ENCODE measurements at places on chromosomes 7 and 10.
A peak's percentile ranks its signal among the peaks of the same experiment; 100 is the strongest.

DNA sequence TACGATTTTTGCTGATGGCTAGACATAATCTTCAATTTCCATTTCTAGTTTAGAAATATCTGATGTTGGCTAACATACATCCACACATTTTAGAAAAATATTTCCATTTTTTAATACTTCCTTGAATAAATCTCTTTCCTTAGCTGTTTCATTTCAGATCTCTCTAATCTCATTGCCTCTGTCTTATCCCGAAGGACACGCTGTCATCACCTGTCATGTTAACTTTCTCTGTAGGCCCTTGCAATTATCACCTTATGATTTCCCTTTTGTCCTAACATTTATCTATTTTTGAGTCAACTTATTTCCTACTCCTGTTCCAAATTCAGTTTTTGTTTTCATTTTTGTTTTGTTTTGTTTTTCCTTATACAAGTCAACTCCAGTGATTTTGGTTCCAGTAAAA lies 173.1 kb upstream of the POM121L12 start:
- no peak for DNase-seq

GRCh38 chr10:83835945-83836745 lies 303.2 kb upstream of the GHITM start:
- DNase-seq: no peak

DNA sequence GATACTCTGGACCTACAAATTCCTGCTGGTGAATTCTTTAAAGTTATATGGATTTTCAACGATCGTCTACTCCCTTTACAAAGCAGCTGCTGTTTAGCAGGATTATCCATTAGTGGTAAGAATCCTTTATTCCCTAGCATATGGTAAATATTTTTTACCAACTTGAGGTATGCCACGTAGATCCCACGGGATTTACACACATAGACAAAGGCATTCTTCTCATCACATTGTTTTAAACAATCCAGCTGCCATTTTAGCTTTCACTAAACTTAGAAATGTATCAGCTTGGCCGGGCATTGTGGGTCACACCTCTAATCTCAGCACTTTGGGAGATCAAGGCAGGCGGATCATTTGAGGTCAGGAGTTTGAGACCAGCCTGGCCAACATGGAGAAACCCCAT lies 148.0 kb upstream of the SH2B2 start:
- no peak for DNase-seq

- no peak for DNase-seq
These were observed 214.8 kb downstream of the LRRTM3 start for GRCh38 chr10:67140641-67141040.

DNA sequence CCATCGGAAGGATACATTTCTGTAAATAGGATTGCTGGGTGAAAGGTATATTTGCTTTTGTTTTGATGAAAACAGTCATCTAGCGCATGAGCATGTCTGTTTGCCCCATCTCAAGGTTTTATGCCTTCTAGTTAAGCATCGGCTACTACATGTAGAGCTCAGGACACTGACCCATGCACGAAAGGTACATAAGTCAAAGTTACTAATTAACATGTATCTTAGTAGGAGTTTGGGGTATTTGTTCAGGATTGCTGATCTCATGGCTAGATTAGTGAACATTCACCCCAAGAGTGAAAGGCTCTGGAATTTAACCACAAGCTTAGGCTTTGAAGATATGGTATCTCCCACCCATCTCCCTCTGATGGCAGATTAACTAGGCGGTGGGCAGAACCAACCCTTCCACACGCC lies 91.5 kb downstream of the RBM20 start:
- no peak for DNase-seq

- DNase-seq: no peak
These were observed 695.8 kb downstream of the TYW1 start for GRCh38 chr7:67692425-67692824.

GRCh38 chr10:59872892-59873463 lies 33.4 kb downstream of the CCDC6 start:
- DNase-seq: no peak

DNA sequence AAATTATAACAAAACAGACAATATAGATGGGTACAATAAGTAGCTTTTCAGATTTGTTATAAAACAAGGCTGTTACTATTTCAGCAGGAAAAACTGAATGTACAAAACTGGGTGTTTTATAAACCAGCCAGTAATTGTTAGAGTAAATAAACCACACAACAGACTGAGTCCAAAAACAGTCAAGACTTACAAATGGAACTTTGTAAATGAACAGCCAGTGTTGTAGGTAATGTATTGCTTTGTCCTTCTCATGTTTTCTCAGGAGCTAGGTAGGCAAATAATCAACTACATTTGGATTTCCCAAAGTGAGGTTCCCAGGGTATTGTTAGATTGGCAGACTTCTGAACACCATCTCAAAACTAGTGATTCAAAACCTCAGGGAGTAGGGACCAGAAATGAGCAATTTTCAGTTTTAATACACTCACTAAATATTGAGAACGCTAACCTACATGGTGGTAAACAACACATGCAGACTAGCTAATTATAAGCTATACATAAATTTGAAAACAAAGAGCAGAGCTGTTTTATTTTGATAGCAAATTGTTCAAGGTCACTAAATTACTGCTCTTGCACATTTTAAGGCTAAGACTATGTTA lies 36.2 kb downstream of the HERPUD2 start:
- no peak for DNase-seq

DNA sequence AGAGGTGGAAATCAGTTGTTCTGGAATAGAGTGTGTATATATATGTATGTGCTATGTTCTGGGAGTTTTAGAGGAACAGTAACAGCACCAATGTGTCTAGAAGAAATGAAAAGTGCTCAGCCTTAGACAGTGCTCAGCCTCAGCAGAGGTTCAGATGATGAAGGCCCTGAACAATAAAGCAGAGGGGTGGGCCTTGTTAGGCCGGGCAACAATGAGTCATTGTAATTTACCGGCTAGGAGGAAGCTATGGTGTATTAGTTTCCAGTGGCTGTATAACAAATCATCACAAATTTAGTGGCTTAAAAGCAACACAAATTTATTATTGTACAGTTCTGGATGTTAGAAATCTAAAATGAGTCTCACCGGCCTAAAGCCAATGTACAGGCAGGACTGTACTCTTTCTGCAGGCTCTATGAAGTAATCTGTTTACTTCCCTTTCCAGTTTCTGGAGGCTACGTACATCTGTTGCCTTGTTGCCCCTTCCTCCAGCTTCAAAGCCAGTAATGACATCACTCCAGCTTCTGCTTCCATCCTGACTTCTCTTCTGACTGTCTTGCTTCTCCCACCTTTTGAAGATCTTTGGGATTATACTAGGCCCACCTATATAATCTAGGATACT lies 84.6 kb downstream of the CH25H start:
- no peak for DNase-seq

GRCh38 chr10:85618841-85619240 lies 747.8 kb downstream of the GRID1 start:
- DNase-seq: no peak

DNA sequence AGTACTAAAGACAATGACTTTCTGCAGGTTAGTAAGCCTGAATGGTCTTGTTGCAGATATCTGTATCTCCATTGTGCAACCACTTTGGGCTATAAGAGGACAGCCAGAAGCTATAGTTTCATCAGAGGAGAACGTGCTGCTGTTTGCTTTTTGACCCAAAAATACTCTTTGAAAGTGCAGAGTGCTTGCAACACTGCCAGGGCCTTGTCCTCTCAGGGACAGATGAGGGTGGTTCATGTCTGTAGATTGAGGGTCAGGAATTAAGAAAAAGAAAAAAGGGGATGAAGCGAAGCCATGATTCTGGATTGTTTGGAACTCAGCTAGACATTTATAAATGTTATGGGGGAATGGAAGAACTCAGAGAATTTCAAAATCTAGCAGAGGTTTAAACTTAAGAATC lies 212.5 kb downstream of the SEC23IP start:
- DNase-seq: no peak

DNA sequence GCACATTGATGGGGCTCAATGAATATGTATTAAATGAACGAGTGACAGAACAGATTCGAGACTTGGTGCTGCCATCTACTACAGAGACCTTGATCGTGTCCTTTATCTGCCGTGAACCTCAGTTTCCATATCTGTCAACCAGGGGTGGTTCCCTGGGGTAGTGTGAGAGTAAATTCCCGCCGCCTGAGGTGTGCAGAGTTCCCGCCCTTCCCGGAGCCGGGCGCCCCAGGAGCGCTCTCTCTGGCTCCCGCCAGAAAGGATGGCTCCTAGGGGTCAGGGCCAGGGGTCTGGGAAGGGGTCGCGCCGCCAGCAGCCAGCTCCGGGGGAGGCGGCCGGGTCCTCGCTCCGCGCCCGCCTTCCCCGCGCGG lies 333 bp upstream of the PLCE1 start:
- no peak for DNase-seq

DNA sequence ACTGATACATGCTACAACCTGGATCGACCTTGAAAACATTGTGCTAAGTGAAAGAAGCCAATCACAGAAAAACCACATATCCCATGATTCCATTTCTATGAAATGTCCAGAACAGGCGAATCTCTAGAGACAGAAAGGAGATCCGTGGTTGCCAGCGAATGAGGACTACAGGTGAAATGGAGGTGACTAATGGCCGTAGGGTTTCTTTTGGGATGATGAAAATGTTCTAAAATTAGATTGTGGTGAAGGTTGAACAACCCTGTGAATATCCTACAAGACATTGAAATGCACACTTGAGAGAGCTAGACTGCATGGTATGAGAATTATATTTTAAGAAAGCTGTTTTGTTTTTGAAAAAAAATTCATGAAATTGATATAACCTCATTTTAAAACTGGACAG lies 188.5 kb upstream of the PLXNA4 start:
- no peak for DNase-seq

- no peak for DNase-seq
These were observed 6.4 kb upstream of the IGFBP1 start for GRCh38 chr7:45881759-45882464.

DNA sequence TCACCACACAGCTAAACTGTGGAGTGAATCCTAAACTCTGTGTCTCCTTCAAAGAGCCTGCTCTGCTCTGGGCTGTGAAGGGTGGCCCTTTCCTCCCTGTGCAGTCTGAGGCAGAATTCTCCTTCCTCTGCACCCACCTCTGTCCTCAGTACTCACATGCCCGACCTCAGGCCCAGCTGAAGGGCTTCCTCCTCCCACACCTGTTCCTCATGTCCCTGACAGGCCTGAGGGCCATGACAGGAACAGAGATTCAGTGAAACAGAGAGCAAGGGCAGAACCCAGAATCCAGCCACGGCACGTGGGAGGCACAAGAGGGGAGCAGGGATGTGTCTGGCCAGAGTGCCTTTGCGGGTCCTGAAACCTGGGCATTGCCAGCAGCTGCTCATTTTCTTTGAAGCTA lies 13.9 kb downstream of the CREB3L2 start:
- DNase-seq: no peak

DNA sequence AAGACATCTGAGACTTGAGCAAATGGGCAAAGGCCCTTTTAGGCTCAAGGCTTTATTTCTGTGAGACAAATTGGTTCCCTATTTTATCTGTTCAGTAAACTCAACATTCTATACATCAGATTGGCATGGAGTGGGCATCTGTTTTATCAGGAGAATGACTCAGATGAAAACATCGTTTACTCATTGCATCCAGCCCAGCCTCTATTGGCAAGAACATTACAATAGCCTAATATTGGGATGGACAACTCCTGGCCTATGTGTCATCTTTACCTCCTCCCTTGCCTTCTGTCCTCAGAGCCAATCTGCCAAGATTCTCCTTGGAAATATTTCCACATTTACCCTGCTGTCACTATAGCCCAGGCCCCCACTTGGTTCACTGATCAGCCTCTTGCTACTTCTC lies 5.5 kb upstream of the BLNK start:
- peak; percentile 69 for DNase-seq

DNA sequence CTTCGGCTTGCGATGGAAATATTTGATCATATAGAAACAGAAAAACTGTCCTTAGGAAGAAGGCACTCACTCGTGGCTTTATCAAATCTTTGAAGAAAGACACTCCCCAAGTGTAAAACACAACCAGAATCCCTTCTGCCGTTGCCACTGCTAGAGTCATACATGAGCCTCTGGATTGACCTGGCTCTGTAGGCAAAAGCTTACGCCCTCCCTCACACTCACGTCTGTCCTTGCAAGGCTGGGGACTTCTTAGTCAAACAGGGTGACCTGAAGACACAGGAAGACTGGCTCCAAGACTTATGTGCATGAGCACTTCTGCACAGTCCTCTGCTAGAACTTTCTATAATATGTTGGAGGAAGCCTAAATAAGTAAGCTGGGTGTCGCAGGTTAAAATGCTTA lies 135.4 kb upstream of the MDFIC start:
- DNase-seq: no peak

DNA sequence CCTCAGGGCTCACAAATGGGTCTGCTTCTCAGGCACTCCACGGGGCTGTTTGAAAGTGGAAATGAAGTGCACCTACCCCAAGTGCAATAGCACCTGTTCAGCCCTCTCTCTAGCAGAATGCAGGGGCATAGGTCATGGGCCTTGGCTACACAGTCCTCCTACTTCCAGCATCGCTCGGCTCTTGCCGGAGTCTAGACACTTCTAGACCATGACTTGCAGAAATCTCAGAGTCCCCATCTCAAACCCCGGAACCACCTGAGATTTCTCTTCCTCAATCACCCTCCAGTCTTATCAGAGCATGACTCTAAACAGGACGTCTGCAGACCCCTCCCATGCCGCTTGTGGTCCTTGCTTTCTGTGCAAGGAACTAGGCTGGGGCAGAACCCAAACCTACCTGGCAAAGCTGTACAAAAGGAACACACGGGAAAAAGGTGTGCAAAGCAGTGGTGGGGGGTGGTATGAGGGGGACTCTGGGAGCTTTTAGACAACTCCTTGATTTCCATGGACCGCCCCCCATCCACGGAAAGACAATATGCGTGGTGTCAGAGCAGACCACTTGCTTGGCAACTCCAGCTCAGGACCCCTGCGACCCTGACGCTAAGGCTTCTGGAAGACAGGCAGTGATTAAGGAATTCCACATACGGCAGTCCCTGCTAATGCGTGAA lies 13.8 kb downstream of the TMEM273 start:
- DNase-seq: no peak

- no peak for DNase-seq
These were observed 24.9 kb downstream of the CALD1 start for GRCh38 chr7:134804351-134804750.

GRCh38 chr7:13912715-13913278 lies 76.7 kb downstream of the ETV1 start:
- DNase-seq: no peak

- no peak for DNase-seq
These were observed 7.1 kb upstream of the TBX20 start for GRCh38 chr7:35261041-35261440.

- DNase-seq: no peak
These were observed 64.9 kb upstream of the WAPL start for GRCh38 chr10:86586516-86586915.

DNA sequence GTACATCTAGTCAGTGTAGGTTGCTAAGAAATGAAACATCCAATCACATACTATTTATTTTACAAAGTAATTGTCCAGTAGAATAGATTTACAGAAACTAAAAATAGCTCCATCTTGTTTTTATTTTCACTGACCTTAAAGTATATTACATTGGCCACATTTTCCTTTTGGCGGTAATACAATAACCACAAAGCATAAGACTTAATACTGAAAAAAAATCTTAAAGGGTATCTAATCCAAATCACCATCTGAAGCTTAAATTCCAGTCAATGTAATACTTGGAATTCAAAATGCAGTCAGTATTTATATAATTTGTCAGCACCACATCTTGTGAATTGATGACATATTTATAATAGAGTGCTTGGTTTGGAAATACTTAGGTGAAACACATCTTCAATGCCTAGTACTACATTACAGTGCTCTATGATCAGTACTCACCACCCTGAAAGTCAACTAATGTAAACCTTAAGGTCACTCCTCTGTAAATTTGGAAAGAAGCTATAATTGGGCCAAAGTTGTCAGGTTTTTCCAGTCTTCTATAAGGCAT lies 8.9 kb downstream of the ANKMY2 start:
- DNase-seq: no peak

GRCh38 chr10:66803174-66803573 lies 122.7 kb upstream of the LRRTM3 start:
- DNase-seq: no peak

All from RWPE1 (cell line).